Transverse colon (tissue), 4 donors: ENCODE measurements at places on chromosomes 5 and 9. TPM values are rescaled to one million over a fixed set of nuclear protein-coding genes. Genes with fewer than 3 reads are reported as not detected.

GRCh38 chr5:117357886-117358285 lies 783.3 kb upstream of the SEMA6A start:
- no peak overlapping the region for H3K4me3 ChIP-seq
- H3K27me3 ChIP-seq: no peaks in the 10 kb centered on the region
- no peak for DNase-seq
- no peaks in the 10 kb centered on the region for H3K36me3 ChIP-seq

DNA sequence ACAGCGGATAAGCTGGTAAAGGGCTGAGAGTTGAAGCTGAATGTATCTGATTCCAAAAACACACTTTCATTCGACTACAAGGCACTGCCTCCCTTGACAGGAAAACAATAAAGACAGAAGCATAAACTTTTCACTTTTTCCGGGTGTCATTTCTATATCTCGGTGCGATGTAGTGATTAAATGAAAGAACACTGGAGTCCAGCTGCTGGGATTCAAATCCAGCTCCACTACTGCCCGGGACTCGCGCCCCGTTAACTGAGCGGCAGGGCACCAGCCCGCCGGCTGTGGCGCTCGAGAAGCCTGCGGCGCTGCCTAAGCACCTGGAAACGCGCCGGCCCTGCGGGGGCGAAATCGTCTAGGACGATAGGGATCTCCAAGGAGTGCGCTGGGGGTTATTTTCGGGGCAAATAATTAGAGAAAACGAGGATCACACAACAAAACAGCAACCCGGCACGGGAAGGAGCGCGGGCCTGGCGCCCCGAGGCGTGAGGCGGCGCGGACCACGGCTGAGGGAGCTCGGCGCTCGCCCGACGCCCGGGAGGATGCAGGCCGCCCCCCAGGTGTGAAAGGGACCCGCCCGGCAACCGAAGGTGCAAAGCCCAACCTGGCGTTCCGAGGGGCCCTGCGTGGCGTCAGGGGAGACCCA lies 837 bp downstream of the UIMC1 start:
- H3K27me3 ChIP-seq: no peaks in the 10 kb centered on the region
- peaks cover 17% of the 10 kb centered on the region for H3K4me1 ChIP-seq
- H3K27ac ChIP-seq: peak overlapping the region; percentile 92
- peak overlapping the region; percentile 85 for H3K4me3 ChIP-seq
- DNase-seq: peak; percentile 78
- H3K36me3 ChIP-seq: no peaks in the 10 kb centered on the region

The GPR151 gene
- total RNA-seq: not detected

DNA sequence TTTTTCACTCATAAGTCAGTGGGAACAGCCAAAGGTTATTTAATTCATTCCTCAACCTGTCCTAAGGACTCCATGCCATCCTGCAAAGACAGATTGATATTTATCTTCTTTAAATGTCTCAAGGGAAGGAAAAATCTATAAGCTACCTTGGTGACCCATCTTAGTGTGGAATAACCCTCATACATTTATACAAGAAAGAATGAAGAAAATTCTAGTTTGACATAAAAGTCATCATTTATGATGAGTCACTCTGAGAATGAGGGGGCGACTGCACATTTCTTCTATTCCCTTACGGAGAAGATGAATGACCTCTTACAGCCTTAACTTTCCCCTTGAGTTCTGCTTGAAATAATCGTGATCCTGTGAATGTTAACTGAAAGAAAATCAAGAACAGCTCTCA lies 26.8 kb upstream of the NUDT12 start:
- H3K36me3 ChIP-seq: no peaks in the 10 kb centered on the region
- H3K4me3 ChIP-seq: no peak overlapping the region
- no peak for DNase-seq
- no peaks in the 10 kb centered on the region for H3K27me3 ChIP-seq

The PRDM9 gene
- not detected for total RNA-seq

DNA sequence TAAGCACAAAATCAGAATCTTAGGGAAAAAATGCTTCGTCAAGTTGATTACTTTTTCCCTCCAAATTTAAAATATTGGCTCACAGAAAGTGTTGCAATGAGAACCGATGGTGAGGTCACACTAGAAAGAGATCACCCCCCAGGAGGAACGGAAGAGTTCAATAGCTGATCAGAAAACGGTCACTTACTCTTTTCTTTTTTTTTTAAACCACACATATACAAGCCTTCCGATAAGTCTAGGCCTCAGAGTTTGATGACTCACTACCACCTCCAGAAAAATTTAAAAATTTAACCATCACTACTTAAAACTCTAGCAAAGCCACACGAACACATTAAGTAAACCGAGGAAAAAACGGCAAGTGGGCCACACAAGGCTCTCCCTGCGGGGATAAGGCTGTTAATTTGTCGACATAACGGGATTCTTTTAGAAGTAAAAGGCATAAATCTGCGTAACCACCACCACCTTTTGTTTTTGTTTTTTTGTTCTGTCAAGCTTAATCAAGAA lies 1.2 kb downstream of the SURF4 start:
- H3K27ac ChIP-seq: peak overlapping the region; percentile 100
- no peaks in the 10 kb centered on the region for H3K27me3 ChIP-seq
- peaks cover 51% of the 10 kb centered on the region for H3K4me1 ChIP-seq
- peak overlapping the region; percentile 66 for H3K4me3 ChIP-seq

DNA sequence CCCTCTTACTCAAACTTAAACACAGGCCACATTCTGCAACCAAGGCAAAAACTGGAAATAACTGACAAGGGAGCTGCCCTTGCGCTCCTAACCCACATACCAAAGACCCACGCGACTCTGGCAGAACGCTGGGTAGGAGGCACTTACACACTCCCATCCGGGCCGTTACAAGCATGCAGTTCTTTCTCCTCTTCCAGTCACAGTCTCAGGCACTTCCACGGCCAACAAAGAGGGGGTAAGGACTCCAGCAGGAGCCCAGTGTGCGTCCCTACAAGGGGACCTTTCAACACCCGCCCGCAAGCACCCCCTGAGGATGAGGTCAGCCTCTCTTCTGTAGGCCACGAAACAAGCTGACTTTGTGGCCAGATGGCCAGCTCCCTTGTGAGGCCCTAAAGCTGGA lies 57.4 kb downstream of the SERINC5 start:
- H3K36me3 ChIP-seq: peaks cover 10% of the 10 kb centered on the region
- no peak overlapping the region for H3K4me3 ChIP-seq
- no peak overlapping the region for H3K27ac ChIP-seq
- peaks cover 9% of the 10 kb centered on the region for H3K4me1 ChIP-seq

DNA sequence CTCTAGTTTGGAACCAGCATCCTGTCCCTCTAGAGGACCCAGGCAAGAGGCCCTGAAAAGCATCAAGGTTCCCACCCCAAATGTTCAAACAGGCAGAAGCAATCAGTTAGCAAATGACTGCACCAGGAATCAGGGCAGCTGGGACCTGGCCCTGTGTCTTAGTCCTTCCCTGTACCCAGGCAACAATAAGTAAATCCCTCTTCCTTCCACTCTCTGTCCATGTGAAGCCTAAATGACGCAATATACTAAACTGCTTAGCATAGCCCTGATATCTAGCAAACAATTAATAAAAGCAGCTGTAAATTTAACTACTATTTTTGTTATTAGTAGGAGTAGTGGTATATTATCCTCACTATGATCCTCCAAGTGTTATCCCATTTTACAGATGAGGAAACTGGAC lies 13.2 kb upstream of the ADRA1B start:
- H3K36me3 ChIP-seq: no peaks in the 10 kb centered on the region
- DNase-seq: no peak
- peaks cover 28% of the 10 kb centered on the region for H3K4me1 ChIP-seq
- no peaks in the 10 kb centered on the region for H3K27me3 ChIP-seq

DNA sequence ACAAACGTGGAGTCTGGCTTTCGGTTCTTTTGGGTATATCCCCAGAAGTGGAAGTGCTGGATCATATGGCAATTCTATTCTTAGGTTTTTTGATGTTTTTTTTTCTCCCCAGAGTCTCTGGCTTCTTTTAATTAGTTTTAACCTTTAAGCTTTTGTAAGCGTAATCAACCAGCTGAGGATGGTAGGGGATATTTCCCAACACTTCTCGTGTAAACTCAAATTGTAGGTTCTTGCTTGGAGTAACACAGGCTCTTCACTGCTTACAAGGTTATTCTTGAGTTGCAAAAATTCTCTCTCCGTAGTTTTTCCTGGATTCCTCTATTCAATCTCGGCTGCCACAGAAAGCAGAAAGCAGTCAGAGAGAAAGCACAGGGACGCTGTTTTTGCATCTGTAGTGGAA lies 11.9 kb downstream of the LAMC3 start:
- peaks cover 11% of the 10 kb centered on the region for H3K27me3 ChIP-seq
- no peaks in the 10 kb centered on the region for H3K4me1 ChIP-seq
- no peak for DNase-seq
- peak overlapping the region; percentile 43 for H3K27ac ChIP-seq
- no peak overlapping the region for H3K4me3 ChIP-seq

DNA sequence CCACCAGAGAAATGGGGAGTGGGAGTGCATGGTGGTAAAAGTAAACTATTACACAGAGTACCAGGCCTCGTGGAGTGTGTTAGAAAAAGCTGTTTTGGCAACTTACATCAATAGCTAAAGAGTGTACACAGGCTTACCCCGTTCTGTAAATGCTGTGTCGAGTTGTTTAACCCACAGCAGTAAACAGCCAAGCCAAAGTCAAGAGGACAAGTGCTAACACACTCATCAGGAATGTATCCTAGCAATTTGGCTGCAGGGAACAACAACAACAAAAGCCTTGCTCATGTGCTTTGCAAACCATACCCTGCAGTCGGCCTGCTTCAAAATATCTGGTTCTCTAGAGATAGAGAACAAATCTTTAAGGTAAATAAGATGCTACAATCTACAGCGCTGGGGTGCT lies 15.9 kb downstream of the DAP start:
- no peak overlapping the region for H3K27ac ChIP-seq
- H3K4me1 ChIP-seq: peaks cover 28% of the 10 kb centered on the region
- no peaks in the 10 kb centered on the region for H3K27me3 ChIP-seq
- no peak overlapping the region for H3K4me3 ChIP-seq

The GOLPH3 gene
- 114 TPM for total RNA-seq

The SLC1A1 gene
- 63.2 TPM for total RNA-seq

DNA sequence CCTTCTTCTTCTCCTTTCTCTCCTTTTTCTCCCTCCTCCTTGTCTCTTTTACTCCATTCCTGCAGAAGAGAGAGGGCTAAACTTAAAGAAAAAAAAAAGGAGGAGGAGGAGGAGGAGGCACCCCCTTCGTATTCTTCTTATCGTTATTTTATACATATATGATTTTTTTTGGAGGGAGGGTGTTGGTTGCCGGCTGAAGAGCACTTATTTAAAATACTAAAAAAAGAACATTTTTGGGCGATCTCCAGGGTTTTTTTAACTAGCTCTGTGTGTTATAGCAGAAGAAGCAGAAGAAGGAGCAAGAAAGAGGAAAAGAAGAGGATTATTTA lies 381 bp downstream of the NR2F1 start:
- H3K27me3 ChIP-seq: peaks cover 93% of the 10 kb centered on the region
- peaks cover 40% of the 10 kb centered on the region for H3K4me1 ChIP-seq
- peak overlapping the region; percentile 19 for H3K4me3 ChIP-seq
- H3K27ac ChIP-seq: peak overlapping the region; percentile 54
- no peaks in the 10 kb centered on the region for H3K36me3 ChIP-seq

DNA sequence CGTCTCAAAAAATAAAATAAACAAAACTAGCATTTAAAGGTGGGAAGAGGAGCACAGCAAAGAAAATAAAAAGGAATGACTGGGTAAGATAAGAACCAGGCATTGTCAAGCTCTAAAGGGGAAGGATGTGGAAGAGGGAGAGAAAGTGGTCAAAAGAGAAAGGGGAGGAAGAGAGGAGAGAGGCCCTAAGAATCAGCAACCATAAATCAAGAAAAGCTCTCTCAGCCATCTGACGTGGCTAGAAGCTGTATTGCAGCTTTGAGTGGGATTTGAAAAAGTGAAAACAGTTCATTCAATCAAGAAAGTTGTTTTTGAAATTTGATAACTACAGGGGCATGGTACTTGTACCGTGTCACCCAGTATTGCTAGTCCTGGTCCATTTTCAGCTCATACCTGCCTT lies 45.4 kb upstream of the F2R start:
- DNase-seq: no peak
- no peaks in the 10 kb centered on the region for H3K36me3 ChIP-seq
- no peak overlapping the region for H3K27ac ChIP-seq

- H3K27me3 ChIP-seq: no peaks in the 10 kb centered on the region
- no peaks in the 10 kb centered on the region for H3K36me3 ChIP-seq
- H3K4me3 ChIP-seq: no peak overlapping the region
- DNase-seq: no peak
- no peak overlapping the region for H3K27ac ChIP-seq
Measured at GRCh38 chr9:128943832-128944620, 3.4 kb downstream of the DOLK start.

The CCDC192 gene
- not detected for total RNA-seq

DNA sequence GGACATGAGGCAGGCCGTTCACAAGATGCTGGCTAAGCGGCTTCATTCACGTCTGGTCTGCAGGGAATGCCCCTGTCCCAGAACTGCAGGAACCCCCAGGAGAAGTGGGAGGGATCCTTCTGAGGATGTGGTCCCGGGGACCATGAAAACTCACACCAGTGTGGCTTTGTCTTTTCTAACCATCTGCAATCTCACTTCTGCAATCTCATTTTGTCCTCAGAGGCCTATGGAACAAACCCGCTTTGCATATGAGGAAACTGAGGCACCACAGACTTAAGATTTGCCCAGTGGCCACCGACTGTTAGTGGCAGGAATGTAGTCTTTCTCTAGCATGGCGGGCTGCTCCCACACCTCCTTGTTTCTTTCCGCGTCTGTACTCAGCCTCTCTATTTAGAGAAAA lies 6.9 kb downstream of the CXCL14 start:
- no peaks in the 10 kb centered on the region for H3K36me3 ChIP-seq
- no peak overlapping the region for H3K4me3 ChIP-seq
- H3K27ac ChIP-seq: no peak overlapping the region
- H3K4me1 ChIP-seq: no peaks in the 10 kb centered on the region
- H3K27me3 ChIP-seq: peaks cover 16% of the 10 kb centered on the region

The FOXI1 gene
- not detected for total RNA-seq

GRCh38 chr5:5309645-5310044 lies 112.8 kb upstream of the ICE1 start:
- H3K27ac ChIP-seq: no peak overlapping the region
- DNase-seq: no peak
- H3K36me3 ChIP-seq: no peaks in the 10 kb centered on the region
- no peak overlapping the region for H3K4me3 ChIP-seq
- no peaks in the 10 kb centered on the region for H3K4me1 ChIP-seq

The GABRA6 gene
- total RNA-seq: not detected

GRCh38 chr9:125841444-125841843 lies 94.3 kb downstream of the PBX3 start:
- H3K4me1 ChIP-seq: peaks cover 28% of the 10 kb centered on the region
- H3K27ac ChIP-seq: no peak overlapping the region
- no peaks in the 10 kb centered on the region for H3K36me3 ChIP-seq
- no peaks in the 10 kb centered on the region for H3K27me3 ChIP-seq
- no peak overlapping the region for H3K4me3 ChIP-seq

The IFNA5 gene
- total RNA-seq: not detected

GRCh38 chr5:95973793-95974325 lies 12.2 kb upstream of the ELL2 start:
- no peak overlapping the region for H3K4me3 ChIP-seq
- no peaks in the 10 kb centered on the region for H3K36me3 ChIP-seq
- no peaks in the 10 kb centered on the region for H3K27me3 ChIP-seq
- no peak overlapping the region for H3K27ac ChIP-seq
